Osteocyte (in vitro differentiated cells): ENCODE measurements at places on chromosomes 1 and 21. TPM values are rescaled to one million over a fixed set of nuclear protein-coding genes. Genes with fewer than 3 reads are reported as not detected.

HAO2 gene
- total RNA-seq = not detected in 2 replicates

SIKE1 gene
- 57.2 and 60.4 TPM in 2 replicates for total RNA-seq

C1orf53 gene
- total RNA-seq = 2.1 and 2.6 TPM in 2 replicates

FABP3 gene
- 27.1 and 30.0 TPM in 2 replicates for total RNA-seq

ATAD3C gene
- 0.27 and 0.44 TPM in 2 replicates for total RNA-seq

DNA sequence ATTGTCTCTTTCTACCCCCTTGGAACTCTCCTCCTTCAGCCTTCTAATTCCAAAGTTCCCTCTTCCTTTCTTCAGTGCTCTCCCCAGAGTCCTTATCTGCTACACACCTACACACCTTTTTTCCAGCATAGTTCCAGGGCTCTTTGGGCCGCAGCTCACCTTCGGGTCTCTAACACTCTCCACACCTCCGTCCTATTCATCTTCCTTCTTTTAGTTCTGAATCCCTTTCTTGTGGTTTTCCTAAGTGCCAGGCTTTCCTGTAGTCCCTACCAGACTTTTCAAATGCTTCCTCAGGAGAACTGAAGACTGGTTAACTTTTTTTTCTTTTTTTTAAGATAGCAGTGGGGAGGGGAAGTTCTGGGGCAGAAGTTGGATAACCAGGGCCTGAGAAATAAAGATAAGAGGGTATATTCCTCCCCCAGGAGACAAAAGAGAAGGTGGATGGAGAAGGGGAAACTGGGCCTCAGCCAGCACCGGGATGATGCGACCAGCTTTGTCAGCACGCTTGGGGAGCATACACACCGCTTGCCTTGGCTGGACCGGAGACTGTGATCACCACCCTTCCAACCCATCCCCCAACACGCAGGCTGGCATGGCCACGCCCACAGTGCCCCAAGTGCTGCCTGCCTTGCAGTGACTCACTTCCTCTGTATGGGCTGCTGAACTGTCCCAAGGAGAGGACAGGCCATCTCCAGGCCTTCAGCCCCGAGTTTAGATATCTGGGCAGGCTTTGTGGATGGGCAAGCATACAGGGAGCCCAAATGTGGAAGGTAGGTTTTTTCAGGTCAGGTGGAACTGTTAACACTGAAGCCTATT, 2.5 kb upstream of the CERS2 start:
- peak; percentile 90 for DNase-seq

GRCh38 chr1:205963352-205964155, 20.3 kb upstream of the SLC26A9 start:
- no peak for DNase-seq

- DNase-seq = no peak
These were observed 49.2 kb upstream of the TEKT2 start for GRCh38 chr1:36034692-36035091.

DNA sequence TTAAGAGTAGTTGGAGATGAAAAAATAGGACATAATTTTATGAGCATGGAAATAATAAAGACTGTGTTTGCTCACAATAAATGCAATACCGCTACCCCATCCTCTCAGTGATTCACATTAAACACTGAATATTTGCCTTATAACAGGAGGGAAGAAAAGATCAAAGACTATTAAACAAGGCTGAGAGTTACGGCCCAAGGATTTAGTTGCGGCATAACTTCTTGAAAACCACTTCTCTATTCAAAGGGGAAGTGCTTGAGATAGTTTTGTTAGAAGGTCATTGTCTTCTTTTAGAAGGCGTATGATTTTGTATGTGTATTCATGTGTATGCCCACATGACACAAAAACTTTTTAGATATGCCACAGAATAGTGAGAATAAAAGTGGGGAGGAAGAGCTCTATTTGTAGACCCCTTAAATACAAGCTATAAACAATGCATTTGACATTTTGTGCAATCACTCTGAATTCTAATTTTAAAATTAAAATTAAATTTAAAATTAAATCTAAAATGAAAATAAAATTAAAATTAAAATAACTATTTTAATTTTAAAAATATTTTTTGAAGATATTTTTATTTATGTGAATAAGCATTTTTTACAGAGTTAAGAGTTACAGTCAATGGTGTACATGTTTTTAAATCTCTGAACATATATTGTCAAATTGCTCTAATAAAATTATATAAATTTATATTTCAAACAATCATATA, 986.6 kb upstream of the ADAMTS5 start:
- no peak for DNase-seq

- no peak for DNase-seq
These were observed 113.4 kb upstream of the ATP1A1 start for GRCh38 chr1:116259663-116260062.

GRCh38 chr1:12135612-12136011, 31.2 kb upstream of the TNFRSF1B start:
- no peak for DNase-seq

DNA sequence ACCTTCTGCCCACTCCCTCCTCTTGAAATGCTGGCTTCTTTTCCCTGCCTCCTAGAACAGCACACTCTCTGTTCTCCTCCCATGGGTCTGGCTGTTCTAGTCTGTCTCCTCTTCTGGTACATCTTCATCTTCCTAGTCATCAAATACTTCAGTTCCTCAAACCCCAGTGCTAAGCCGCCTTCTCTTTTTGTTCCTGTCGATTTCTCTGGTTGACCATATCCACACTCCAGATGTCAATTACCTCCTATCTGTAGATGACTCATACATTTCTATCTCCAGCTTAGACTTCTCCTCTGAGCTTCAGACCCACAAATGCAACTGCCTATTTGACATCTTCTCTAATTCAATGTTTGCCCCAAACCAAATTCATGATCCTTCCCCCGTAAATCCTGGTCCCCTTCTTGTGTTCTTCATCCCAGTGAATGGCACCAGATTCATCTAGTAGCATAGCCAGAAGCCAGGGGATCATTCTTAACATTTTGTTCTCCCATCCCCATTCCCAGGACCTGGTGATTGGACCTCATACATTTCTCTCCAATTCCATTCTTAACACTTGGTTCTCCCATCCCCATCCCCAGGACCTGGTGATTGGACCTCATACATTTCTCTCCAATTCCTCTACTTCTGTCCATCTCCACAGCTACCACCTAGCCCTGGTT, 35.9 kb downstream of the USP24 start:
- no peak for DNase-seq
